ENCODE measurements at places on chromosomes 6 and 20.

DNA sequence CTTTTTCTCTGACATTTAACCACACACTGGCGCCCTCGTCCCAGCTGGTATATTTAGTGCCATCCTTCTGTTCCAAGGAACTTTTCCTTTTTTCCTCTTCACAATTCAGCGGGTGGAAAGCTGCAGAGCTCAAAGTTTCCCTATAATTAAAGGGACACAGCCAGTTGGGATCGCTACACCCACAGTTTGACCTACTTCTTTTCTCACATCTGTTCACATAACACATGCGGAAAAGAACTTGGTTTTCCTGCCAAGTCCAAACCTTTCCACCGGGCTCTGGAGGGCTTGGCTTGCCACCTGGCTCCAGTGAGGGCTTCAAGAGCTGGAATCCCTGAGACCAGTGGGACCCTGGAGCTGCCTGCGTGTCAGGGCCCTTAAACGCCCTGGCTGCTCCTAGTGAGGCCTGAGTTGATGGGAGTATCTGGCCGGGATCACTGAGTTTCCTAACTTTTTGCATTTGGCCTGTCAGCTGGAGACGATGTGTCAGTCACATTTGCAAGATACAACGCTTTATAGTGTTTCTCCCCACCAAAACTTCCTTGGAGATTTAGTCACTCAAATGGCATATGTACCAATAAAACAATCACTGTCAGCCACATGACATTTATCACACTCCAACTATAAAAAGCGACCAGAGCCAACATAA, 176.0 kb downstream of the SASH1 start:
- no peak for DNase-seq

- DNase-seq, result no peak
These were observed 229.7 kb upstream of the MARCKS start for GRCh38 chr6:113627480-113627879.

- DNase-seq, result no peak
These were observed 22.6 kb downstream of the KCNK15 start for GRCh38 chr20:44768256-44768655.

GRCh38 chr6:24775520-24776058, 852 bp downstream of the GMNN start:
- DNase-seq, result peak; percentile 55

GRCh38 chr20:62202083-62202395, 18.0 kb downstream of the HRH3 start:
- DNase-seq, result peak; percentile 41

DNA sequence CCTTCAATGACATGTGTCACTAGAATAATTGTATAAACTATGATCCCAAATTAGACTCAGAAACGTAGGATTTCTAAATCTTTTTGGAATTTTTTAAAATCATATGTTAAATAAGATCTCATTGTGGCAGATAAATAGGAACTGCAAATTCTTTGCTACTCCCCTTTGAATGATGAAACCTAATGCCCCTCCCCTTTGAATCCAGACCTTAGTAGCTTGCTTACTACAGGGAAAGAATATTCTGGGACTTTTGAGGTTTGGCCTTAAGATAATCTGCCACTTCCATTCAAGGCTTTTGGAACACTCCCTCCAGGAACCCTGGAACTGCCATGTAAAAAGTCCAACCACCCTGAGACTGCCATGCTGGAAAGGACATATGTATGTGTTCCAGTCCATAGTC, 7.1 kb downstream of the TDP2 start:
- no peak for DNase-seq

- DNase-seq, result no peak
These were observed 6.4 kb upstream of the EXOC2 start for GRCh38 chr6:699319-699718.

- DNase-seq, result no peak
These were observed 102.9 kb upstream of the RNF217 start for GRCh38 chr6:124859366-124859765.

DNA sequence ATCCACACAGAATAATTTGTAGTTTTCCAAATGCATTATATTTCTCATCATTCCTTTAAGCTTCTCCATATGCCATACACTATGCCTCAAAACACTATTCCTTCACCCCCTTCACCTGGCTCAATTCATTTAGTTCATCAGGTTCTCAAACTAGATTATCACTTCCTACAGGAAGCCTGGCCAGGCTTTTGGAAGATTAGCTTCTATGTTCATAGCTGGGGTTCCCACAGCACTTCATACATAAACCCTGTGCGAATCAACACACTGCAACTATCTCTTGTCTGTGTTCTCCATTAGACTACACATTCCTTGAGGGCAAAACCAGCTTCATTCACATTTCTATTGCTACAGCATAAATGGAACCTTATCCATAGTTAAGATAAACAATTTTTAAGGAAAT, 40.5 kb upstream of the PLN start:
- DNase-seq, result no peak

GRCh38 chr20:50666709-50667298, 24.5 kb downstream of the RIPOR3 start:
- DNase-seq, result no peak

DNA sequence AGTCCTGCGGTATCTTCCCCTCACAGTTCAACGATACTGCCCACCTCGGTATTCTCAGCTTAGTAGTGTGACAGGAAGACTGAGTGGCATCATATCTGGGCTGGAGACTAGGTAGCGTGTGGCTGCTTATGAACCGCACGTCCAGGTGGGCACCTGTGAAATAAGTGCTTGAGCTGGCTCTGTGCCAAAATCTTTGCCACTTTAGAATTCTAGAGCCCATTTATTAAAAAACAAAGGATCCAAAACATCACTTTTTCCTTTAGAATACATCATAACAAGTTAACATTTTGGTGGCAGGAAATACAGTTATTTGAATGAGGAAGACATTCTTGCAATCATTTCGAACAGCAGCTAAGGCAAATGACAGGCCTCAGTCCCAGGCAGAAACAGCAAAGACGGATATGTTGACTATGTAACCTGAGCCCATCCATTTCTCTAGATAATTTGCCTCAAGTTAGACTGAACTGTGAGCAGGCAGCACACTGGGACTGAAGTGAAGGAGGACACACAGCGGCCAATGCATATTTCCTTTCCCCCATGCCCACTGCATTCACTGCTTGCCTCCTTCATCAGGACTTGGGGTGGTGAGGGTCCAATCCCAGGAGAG, 136.6 kb downstream of the GMDS start:
- DNase-seq, result no peak

DNA sequence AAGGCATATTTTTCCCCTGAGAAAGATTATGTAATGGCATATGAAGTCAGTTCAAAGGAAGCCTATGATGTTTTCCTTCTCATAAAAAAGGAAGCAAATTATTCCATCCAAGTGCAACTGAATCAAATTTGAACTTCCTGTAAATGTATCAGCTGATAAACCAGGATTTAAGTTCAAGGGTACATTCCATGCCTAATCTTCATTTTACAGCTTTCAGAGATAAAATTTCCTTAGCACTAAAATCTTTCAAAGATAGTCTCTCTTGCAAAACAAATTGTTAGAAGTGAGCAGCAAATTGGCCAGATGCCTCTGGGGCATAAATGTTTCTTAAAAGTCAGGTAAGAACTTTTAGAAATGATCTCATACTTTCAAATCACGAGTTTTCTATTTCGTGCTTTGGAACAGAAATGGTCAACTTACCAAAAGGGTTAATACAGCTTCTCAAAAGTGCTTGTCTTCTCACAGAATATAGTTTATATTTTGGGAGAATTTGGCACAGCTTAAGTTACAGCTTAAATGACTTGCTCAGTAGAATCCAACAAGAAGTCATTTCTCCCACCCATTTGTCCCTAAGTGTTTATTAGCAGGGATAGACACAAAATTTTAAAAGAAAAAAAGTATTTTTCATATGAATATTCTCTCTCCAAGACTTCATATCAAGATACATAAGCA, 2.7 kb upstream of the TCF21 start:
- no peak for DNase-seq

- DNase-seq, result no peak
These were observed 406.9 kb upstream of the MAP3K7 start for GRCh38 chr6:90993770-90994169.

GRCh38 chr6:100260584-100260983, 204.1 kb downstream of the SIM1 start:
- DNase-seq, result peak; percentile 34

DNA sequence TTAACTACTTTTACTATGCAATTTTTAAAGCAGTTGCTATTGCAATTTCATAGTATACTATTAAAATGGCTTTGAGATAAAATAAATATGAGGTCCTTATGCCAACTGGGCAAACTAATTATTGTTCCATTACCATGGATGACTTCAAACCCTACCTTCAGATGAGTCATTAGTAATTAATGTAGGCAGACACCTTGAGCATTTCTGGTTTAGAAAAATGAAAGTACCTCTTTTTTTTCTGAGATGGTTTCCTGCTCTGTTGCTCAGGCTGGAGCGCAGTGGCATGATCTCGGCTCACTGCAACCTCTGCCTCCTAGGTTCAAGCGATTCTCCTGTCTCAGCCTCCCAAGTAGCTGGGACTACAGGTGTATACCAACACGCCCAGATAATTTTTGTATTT, 11.9 kb downstream of the ASF1A start:
- no peak for DNase-seq

DNA sequence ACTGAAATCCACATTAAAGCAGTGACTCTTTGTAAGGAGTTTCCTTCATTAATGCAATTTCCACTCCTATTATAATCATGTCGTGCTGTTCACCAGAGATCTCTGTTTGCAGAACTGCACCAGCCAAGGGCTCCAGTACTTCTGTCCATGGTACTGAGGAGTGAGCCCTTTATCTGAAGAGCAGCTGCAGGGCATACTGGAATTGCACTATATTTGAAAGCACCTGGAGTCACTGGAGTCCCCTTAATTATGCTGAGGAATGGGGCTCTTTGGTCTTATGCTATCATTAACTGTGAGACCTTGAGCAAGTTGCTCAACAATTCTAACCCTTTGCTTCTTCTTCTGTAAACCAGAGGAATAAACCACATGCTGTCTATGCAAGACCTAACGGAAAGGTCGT, 61.7 kb upstream of the NUP153 start:
- peak; percentile 14 for DNase-seq

- DNase-seq, result peak; percentile 64
These were observed 41.5 kb upstream of the SRF start for GRCh38 chr6:43129434-43130194.

DNA sequence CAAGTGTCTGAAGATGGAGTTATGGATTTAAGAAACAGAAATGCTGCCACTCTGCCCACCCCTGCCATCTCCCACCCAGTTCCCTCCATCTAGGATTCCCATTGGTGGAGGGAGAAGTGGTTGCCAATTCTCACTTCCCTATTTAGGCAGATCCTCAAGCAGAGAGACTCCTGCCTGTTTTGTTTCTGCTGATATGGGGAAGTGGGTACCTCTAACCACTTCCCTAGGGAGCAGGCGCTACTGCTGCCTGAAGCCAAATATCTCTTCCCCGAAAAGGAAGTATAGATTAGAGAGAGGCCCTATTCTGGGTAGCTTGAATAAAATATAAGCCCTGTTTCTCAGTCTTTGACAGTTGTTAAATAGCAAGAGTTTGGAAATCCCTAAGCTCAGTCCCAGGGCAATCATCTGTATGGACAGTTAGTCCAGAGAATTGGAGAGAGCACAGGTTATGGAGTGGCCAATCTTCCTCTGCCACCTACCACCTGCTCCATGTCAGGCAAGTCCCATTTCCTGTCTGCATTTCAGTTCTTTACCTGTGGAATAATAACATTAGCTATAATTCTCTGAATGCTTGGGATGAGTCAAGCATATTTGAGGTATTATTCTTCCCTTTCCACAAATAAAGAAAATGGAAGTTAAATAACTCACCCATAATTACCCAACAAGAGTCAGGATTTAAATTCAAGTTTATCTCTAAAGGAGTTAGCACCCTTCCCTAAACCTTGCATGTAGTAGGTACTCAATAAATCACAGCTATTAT, 2.6 kb upstream of the ADGB start:
- no peak for DNase-seq

DNA sequence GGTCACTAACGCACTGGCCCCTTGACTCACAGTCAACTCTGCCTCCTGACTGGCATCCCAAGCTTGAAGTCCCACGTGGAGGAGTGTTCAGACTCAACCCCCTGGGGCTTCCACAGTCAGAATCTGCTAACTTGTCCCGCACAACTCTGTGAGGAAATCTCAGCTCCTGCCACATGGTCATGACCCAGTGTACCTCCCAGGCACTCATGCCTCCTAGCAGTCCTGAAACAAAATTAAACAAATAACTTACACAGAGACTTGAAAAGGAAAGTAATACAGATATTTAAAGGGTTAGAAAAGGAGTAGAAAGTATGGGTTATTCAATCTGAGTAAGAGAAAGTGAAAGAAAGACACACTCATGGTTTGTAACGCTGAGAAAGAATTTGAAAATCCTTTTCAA, 134.9 kb downstream of the GMDS start:
- DNase-seq, result no peak

DNA sequence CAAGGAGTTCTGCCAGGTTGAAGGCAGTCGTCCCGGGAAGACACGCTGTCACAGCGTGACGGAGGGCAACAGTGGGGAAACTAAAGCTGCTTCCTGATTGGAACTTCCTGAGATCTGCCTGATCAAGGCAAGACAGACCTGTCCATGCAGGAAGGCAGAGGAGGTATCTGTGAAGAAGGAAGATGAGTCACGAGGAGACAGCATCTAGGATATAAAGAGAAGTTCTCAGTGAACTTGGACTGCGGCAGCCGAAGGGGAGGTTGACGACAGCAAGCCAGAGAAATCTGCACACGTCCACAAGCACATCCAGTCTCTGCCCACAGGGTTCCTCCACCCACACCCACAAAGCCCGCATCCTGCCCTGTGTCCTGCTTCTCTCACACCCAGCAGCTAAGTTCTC, 38.6 kb downstream of the PREP start:
- DNase-seq, result no peak

DNA sequence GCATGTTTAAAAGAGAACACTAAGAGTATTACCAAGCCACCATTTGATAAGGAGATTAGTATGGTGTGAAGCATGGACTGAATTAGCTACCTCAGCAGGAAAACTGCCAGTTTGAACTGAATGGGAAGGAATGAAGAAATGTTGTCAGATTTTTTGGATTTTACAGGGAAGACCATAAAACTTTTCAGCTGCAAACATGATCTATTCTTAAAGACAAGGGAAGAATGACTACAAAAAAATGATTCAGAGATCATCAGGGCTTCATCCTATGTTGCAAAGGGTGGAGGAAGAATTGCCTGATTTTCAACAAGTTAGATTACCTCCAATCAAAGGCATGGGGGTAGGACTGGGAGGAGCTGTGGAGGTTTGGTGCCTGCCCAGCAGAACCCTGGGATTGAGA, 49.3 kb upstream of the MTRF1L start:
- no peak for DNase-seq

Data from fibroblast of skin of scalp (primary cell).